ENCODE measurements at places on chromosomes 13 and 19.

DNA sequence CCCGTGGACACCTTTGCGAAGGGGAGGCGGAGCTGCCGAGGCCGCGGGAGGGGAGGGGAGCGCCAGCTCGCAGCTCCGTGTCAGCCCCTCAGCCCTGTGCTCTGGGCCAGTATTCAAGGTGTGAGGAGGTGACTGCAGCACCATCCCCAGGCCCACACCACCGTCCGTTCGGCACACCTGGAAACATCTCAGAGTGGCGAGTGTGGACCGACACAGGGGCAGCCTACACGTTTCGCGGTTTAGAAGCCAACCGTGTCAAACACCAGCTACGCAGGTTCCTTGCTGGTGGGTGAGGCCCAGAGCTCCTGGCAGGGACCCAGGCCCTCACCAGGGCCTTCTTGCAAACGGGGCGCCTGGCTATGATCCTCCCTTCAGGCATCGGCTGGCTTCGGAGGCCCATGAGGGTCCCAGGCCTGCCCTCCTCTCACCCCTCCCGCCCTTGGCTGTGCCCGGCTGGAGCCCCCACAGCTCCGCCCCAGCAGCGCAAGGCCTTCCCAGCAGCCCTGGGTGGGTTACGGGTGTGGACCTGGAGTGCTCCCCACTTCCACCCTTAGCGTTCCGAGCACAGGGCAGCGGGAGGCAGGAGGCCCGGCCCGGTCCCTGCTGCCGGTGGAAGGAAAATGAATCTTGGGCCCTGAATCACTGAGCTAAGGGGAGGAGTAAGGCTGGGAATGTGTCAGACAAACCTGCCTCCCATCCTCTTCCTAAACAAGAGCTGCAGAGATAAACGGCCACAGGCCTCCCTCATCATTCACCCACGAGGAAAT lies 1.2 kb downstream of the C13orf46 start:
- no peak for DNase-seq

DNA sequence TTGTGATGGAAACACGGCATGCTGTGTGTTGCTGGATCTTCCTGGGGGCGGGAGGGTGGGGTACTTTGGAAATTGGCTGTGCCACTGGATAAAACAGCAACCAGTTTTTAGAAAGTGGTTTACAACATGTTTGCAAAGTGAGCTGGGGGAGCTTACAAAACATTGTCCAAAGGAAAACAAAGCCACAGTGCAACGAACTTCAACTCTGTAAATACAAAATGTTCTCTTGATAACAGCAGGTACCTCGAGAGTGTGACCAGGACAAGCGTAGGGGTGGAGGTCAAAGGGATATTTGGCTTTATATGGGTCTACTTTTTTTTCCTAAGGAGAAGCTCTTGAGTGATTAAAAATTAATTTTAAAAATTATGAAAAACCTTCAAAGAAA lies 2.5 kb downstream of the IGSF23 start:
- DNase-seq, result no peak

DNA sequence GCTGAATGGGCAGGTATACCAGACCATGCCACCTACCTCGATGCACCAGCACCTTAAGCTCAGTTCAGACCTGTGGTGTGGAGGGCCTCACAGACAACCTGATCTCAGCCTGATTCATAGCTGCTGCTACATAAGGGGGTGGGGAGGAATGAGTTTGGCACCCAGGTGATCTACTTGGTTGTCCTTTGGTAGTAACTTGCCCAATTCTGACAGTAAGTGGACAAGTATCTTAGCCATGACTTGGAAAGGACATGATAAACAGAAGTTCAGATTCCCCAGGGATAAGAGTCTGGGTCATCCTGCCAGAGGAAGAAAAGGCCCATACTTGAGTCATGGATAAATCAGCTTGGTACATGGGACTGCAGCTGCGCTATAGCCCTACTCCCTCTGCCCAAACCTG lies 28.4 kb upstream of the SOHLH2 start:
- DNase-seq, result no peak

DNA sequence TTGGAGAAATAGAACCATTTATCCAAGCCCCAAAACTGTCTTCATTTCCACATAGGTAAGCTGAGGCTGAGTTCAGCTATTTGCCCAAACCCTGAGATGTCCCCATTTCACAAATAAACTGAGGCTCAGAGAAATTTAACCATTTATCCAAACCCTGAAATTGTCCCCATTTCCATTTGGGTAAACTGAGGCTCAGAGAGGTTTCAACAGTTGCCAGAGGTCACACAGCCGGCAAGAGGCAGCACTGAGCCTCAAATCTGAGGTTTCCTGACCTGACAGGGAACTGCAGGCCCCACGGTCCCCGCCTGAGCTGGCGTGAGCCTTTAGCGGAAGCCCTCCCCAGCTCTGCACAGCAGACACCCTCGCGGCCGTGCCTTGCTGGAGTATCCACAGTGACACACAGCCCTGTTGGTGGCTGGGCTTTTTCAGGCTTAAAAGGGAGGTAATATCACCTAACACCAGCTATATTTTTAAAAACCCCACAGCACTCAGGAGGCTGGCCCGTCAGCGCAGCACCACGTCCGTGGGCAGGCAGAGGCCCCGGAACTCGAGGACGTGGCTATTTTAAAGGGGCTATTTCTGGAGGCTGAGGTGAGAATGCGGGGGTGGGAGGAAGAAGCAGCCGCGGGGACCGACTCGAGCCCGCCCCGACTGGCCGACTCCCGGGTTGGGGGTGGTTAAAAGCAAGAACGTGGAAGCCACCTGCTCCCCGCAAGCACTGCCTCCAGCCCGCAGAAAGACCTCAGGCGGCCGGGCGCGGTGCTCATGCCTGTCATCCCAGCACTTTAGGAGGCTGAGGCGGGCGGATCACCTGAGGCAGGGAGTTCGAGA lies 18.5 kb downstream of the PTPRS start:
- no peak for DNase-seq

DNA sequence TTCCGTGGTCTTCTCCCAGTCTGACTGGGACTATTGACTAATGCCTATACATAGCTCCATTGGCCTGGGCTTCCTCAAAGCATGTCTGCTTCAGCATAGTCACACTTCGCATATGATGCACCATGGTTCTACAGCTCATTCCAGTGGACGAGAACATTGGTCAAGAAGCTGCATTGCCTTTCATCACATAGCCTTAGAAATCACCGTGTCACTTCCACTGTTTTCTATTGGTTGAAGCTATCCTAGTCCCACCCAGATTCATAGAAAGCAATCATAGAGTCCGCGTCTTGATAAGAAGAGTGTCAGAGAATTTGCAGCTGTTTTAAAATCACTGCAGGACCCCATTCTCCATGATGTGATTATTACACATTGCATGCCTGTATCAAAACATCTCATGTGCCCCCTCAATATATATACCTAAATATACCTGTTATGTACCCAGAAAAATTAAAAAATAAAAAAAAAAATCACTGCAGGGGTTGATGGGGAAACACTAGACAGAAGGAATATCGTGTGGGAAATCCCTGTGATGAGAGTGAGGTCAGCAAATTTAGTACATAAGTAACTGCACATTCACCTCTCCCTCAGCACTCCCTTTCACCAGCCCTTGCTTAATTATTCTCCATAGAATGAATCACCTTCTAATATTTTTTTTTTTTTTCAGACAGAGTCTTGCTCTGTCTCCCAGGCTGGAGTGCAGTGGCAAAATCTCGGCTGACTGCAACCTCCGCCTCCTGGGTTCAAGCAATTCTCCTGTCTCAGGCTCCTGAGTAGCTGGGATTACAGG lies 2.2 kb upstream of the ARHGAP33 start:
- DNase-seq, result no peak

DNA sequence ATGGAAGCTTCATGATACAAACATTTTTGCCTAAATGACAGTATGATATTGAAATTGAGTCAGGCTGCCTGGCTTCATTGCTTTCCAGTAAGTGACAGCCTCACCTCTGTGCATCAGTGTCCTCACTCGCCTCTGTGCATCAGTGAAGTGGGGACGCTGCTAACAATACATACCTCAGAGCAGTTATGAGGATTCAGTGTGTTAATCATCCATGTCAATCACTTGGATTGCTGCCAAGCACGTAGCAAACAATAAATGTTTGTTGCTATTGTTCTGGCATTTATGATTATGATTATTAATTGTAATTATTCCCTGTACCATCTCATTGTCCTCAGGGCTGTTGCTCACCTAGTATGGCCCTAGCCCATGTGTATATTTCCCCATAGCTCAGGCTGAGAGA lies 8.8 kb downstream of the PPP2R1A start:
- DNase-seq, result no peak

GRCh38 chr19:39792999-39793546 lies 14.4 kb downstream of the LEUTX start:
- peak; percentile 95 for DNase-seq

DNA sequence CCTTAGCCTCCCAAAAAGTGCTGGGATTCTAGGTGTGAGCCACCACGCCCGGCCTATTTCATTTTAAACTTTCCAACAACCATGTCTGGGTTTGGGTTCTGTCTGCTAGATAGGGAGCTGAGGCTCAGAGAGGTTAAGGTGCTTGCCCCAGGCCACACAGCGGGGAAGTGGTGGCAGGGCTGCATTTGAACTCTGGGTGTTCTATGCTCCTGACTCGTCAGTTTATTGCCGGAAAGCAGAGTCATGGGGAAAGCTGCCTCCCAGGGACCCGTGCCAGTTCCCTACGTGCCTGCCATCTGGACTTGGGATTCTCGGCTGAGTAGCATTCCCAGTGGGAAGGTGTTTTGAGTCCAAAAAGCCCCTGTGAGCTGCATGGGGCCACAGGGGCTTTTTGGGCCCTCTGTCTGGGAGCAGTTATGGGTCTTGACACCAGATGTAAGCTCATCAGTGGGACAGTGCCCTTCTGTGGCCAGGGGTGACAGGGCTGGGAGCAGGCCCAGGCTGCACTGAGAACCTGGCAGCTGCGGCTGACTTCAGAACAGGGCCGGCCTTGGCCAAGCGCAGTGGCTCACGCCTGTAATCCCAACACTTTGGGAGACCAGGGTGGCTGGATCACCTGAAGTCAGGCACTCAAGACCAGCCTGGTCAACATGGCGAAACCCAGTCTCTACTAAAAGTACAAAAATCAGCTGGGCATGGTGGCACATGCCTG lies 10.9 kb downstream of the RFX1 start:
- no peak for DNase-seq

DNA sequence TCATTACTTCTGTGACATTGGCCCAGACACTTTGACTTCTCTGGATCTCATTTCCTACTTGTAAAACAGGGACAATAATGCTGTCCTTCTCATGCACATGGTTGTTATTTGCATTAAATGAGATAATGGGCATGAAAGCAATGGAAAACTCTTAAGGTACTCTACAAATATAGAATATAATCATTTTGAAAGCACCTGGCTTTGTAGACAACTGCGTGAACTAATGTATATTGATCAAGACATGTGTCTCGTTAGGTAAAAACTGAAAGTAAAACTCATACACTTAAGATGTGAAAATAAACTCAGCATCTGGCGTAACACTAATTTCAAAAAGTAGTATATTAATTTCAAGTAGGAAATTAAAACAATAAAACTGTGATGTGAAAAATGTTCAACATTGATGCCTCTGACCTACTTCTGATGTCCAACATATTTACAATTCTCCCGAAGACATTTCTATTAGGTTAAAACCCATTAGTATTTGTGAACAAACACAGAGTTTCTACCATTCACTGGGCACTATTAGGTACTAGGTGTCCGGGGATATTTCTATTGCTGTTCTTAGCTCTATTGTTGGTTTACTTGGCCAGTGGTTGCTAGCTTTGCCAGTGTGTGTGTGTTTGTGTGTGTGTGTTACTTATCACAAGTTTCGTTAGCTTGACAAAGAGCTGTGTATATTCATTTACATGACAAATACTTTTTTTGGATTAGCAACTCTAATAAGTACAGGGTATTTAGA lies 220.5 kb downstream of the KCNRG start:
- no peak for DNase-seq

GRCh38 chr19:22901431-22902130 lies 69.5 kb downstream of the ZNF723 start:
- no peak for DNase-seq

GRCh38 chr19:22530042-22530441 lies 104.1 kb upstream of the ZNF492 start:
- DNase-seq, result no peak

GRCh38 chr13:65400702-65401101 lies 1829.4 kb downstream of the PCDH9 start:
- peak; percentile 17 for DNase-seq

- DNase-seq, result no peak
Observed at GRCh38 chr13:64327505-64328194, 2902.5 kb downstream of the PCDH9 start.

- peak; percentile 4 for DNase-seq
Observed at GRCh38 chr13:66915596-66916185, 314.4 kb downstream of the PCDH9 start.

DNA sequence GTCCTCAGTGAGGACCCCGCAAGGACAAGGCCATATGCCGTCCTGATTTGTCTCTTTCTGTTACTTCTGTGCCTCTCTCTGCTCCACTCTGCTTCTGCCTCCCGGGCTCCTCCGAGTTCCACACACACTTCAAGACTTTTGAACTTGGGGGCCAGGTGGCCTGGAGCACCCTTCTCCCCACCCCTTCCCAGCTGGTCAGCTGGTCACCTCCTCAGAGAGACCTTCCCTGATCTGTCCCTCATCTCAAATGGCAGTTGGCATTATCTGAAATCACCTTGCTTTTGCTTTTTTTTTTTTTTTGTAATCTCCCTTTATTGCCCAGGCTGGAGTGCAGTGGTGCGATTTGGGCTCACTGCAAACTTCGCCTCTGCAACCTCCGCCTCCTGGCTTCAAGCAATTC lies 2.2 kb upstream of the S1PR5 start:
- DNase-seq, result no peak

DNA sequence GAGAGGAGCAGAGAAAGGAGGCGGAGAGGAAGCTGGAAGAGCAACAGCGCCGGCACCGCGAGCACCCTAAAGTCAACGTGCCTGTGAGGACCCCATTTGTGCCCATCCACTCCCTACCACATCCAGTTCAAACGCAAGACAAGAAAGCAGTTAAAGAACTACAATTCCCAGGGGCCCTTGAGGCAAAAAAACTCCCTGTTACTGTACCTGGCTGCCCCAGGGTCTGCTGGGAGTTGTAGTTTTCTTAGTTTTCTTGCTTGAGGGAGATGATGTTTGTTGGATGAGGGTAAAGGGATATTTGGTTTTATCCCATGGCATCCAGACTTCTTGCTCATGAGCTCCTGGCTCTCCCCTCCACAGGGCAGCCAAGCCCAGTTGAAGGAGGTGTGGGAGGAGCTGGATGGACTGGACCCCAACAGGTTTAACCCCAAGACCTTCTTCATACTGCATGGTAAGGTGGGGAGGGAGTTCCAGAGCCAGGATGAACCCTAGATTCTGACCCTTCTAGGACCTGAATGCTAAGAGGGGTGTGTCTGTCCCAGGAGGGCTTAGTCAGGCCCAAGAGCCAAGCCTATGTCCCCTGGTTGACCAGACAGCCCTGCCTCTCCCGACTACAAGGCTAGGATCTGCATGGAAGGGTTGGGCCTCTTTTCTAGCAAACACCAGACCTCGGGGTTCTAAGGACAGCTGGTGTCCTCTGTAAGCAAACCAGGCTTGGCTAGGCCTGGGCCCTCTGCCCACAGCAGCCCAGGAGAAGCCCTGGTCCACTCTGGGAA lies 13.2 kb downstream of the NUCB1 start:
- DNase-seq, result no peak

GRCh38 chr19:33267706-33268105 lies 34.6 kb downstream of the CEBPA start:
- no peak for DNase-seq

- no peak for DNase-seq
Observed at GRCh38 chr19:10499550-10500246, 3.5 kb downstream of the KEAP1 start.

GRCh38 chr13:102286326-102286725 lies 115.5 kb downstream of the FGF14 start:
- DNase-seq, result peak; percentile 4

Data from adipocyte (in vitro differentiated cells).